Fibroblast of upper back skin (primary cell): ENCODE measurements at places on chromosomes 5 and 9.

- DNase-seq = no peak
Measured at GRCh38 chr9:130193103-130193502, 20.9 kb downstream of the NCS1 start.

GRCh38 chr9:137070906-137071275 lies 534 bp upstream of the SAPCD2 start:
- DNase-seq = no peak

DNA sequence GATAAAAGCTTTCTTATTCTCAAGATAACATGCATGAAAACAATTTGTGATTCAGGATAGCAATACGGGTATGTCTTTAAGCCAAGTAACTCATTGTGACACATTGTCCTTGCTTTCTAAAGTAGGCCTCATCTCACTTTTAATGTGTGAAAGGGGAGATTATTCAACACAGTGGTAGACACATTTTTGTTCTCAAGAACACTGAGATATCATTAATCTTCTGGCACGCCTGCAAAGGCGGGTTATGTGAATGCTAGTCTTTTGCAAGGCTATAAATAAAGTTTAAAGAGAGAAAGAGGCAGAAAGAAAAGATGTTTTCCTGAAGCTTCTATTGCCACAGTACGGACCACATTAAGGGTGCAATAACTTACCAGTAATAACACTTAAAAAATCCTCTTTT lies 181.8 kb upstream of the MEF2C start:
- DNase-seq = no peak

GRCh38 chr5:53405396-53405795 lies 75.0 kb upstream of the FST start:
- no peak for DNase-seq

DNA sequence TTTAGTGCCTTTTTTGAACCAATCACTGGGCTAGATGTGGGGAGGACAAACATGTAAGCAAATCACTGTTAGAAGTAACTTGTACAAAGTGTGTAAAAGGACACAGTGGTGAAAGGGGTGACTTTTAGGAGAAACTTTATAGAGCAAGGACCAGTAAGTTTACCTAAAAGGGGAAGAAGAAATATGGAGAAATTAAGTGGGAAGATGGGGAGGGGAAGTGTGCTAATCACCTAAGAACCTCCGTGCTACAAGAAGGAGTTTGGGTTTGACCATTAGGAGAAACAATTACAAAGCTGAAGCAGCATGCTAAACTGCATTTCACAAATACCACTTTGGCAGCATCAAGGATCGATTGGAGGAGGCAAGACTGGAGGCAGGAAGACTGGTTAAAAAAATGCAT lies 17.3 kb downstream of the ITGA1 start:
- DNase-seq = no peak

DNA sequence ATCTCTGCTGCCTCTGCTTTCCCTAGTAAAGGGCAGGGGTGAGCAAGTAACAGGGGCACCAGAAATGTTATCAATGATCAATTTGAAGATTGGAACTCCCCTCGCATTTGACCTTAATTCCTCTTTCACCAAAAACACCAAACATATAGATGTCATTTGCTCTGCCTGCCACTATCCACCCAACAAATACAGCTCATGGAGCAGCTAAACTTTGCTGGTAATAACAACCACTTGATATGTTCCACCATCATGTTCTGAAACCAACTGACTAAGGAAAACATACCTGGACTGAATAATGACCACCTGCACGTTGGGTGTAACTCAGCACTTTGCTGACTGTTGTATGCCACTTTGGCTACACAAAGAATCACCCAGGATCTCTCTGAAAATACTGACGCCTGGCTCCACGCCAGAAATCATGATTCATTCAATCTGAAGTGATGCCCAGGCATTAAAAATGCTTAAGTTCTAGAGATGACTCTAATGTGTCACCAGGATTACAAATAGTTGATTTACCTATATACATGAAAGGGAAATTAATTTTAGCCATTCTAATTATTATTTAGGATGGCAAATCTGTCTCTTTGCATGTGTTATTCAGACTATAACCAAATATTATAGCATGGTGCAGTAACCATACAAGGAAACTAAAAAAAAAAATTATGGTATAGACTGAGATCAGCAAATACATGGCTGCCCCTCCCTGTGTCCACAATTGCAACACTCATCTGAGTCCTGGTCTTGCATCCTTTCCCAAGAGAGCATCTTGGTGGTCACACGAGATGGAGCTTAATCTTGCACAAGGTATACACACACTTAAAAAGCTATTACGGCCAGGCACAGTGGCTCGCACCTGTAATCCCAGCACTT lies 43.1 kb upstream of the TTC39B start:
- DNase-seq = peak; percentile 17

DNA sequence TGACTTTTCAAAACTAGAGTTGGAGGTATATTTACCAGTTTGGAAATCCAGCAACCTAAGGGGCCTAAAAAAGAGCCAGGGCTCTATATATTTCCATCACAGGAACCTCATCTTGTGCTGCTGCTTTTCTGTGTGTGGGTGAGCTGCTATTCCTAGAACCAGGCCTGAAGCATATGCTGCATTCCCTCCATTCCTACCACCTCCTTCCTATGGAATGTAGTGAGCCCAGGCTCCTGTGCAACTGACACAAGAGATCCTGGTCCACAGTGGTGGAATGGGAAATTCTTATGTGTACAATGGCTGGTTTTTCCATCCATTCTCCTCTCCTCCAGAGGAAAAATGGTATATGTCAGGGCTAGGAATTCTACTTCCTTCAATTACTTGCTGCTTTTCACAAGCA lies 39.1 kb downstream of the SPEF2 start:
- peak; percentile 73 for DNase-seq

DNA sequence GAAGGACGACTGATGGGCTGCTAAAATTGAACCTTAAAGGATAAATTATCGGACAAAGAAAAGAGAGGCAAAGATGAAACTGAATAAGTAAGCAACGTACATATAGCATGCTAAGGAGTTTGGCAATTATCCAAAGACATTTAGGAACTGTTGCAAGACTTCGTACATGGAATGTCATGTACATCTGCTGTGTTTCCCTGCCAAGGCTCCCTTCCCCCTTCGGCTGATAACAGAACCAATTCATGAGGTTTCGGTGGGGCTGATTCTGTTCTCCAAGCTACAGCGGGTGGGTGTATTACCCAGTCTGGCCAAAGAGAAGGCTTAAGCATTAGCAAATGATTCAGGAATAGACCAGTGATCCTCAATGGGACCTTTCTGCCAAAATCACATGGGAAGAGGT lies 190.9 kb upstream of the FREM1 start:
- peak; percentile 49 for DNase-seq

DNA sequence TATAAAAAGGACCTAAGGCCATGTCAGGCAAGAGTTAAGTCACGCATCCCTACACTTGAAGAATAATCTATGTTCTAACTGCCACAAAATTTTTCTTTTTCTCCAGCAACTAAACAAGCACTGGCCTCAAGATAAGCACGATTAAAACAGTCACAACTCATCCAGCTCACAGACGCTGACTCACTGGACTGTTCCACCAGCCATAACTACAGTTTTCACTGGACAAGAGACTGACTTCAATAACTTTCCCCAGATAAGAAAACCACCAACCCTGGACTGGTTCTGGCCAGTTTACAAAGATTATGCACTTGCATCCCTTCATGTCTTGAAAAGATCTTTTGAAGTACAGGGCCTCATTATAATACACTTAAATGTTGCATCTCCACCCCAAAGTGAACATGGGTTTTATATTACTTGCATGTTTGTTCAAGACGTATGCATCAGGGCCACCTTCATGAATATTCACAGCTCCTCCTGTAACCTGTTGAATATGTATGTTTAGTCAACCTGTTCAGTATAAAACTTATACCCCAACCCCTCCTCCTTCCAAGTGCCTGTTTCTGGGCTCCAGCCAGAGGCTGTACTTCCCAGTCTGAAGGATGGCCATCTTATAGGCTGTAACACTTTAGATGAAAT lies 129.3 kb upstream of the EPB41L4A start:
- DNase-seq = peak; percentile 64

GRCh38 chr5:90606539-90606938 lies 47.9 kb downstream of the ADGRV1 start:
- no peak for DNase-seq

- DNase-seq = no peak
Measured at GRCh38 chr5:40733434-40733833, 22.3 kb downstream of the TTC33 start.

DNA sequence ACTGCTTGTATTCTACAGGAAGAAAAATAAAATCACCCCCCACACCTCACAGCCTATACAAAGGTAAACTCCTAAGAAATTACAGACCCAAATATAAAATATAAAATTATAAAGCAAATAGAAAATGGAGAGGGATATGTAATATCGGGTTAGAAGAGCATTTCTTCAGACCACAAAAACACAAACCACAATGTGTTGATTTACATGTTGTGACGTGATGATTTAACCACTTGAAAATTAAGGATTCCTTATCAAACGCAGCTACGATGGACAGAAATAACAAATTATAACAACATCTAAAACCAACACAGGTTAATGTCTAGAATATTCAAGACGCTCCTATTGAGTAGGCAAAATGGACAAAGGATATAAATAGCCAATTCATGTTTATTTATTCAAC lies 26.3 kb downstream of the SSBP2 start:
- no peak for DNase-seq

- DNase-seq = no peak
Measured at GRCh38 chr5:159866093-159866492, 50.2 kb upstream of the ADRA1B start.
